ENCODE measurements at places on chromosomes 2 and 18.

DNA sequence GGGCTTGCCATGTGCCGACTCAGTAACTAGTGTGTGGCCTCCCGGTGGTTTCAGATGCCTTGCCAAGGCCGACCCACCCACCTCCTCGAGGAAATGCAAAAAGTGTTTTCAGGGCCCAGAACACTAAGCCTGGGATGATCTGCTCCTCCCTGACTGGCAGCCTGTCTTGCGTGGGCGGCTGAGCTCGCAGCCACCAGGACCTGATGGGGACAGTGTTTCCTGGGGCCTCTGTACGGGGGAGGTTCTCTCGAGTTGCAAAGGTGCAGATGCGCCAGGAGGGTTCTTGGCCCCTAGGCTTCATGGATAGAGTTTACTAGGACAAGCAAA, 85.2 kb downstream of the GLI2 start:
- no peak for DNase-seq

- no peak for DNase-seq
Observed at GRCh38 chr2:20351555-20352229, 1.0 kb upstream of the PUM2 start.

DNA sequence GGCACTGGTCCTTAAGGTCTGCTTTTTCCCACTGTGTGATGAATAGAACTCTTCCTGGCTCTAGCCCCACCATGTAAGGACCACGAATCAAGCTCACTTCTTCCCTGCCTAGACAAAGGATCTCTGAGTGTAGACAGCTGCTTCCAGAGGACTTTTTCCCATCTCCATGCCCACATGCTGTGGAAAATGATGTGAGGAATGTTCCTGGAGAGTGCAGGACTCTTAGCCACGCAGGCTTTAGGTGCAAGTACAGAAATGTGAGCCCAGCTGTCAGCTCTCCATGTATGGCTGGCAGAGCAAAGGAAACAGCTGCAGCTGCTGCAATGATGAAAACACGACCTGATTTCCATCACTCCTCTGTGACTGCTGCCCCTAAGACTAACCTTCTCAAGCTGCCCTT, 35.5 kb downstream of the NXPH2 start:
- DNase-seq, result no peak

GRCh38 chr2:42246562-42246961, 77.4 kb downstream of the EML4 start:
- no peak for DNase-seq

DNA sequence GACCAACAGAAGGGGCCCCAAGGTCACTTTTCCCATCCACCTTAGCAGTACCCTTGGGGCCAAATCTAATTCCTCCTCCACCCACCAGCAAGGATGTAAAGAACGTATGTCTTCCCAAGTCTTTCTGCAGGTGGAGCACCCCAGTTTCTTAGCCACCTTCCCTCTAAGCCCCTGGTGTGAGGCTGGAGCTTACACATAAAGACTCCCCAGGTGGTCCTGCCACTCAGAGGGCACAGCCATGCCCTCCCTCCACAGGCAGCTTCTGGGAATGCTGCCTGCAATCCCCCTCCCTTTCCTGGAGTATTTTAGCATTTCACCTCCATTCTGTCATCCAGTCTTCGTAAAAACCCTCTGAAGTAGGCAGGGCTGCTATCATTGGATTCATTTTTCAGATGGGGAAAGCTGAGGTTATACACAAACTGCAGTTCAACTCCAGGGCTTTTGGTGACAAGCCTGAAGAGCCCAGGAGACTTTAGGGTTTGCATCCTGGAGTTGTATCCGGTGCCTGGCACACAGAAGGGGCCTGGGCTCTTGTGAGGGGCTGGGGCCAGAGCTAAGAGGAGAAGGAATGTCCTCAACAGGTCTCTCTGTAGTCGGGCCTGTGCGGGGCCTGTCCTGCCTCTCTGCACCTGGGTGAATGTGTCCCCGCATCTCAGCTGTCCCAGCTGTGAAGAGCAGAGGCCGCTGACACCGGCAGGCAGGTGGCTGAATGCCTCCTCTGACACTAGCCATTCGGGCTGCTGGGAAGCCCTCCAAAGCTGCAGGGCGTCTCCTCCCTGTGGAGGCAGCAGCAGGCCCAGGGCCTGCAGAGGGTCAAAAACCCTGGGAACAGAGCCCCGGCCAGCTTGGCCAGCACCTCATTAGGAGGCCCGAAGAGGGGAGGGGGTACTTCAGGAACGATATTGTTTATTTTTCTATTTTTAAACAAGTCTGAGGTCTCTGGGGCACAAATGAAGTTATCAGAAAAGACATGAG, 27.6 kb downstream of the CIB4 start:
- DNase-seq, result no peak

- DNase-seq, result no peak
Observed at GRCh38 chr2:72917138-72917876, at the start of gene EMX1. TSS of gene EMX1 (plus strand) at chr2:72917519. CDS start at chr2:72917853, 334 bp downstream.

GRCh38 chr2:240524963-240525718, 32.6 kb downstream of the ANKMY1 start:
- DNase-seq, result no peak

DNA sequence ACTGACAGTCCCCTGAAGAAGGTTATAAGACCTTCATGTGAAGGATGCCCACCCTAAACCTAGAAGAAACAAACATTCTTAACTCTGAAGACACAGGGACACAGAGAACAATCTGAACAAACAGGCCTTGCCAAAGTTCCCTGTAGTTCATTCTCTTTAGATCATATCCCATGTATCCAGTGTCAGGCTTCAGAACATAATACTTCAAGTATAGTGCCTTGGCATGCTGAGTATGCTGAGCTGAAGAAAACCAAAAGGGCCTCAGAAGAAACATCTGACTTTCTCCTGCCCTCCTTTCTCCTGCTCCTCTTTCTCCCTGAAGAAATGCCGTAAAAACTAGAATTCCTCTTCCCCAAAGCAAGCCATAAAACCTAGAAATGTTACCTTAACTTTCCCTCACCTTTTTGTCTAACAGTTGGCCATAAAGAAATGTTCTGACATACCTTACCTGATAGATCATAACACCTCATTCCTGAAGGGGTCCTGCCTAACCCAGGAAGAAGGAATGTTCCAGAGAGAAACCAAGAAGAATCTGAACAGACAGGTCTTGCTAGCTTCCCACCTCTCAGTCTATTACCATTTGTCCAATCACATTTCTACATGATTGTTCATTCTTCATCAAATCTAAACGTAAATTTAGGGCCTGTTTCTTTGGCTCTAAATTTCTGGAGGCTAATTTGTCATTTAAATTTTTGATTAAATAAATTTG, 160.1 kb upstream of the ZC3H15 start:
- DNase-seq, result no peak

DNA sequence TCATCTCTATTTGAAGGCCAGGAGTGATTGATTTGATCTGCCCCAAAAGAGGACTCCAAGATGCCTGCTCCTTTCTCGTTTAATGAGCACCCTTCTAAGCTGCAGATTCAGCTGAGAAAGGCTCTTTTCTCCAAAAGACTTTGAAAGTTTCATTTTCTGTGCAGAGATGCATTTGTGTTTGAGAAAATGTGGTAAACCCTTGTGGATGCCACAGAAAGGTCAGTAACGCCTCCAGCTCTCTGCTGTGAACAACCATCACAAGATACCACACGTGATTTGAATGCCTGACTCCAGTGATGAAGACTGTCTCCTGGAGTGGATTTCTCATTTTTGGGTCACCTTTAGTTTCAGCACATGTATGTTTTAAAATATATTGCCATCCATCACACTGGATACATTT, 35.0 kb upstream of the CCDC85A start:
- no peak for DNase-seq

DNA sequence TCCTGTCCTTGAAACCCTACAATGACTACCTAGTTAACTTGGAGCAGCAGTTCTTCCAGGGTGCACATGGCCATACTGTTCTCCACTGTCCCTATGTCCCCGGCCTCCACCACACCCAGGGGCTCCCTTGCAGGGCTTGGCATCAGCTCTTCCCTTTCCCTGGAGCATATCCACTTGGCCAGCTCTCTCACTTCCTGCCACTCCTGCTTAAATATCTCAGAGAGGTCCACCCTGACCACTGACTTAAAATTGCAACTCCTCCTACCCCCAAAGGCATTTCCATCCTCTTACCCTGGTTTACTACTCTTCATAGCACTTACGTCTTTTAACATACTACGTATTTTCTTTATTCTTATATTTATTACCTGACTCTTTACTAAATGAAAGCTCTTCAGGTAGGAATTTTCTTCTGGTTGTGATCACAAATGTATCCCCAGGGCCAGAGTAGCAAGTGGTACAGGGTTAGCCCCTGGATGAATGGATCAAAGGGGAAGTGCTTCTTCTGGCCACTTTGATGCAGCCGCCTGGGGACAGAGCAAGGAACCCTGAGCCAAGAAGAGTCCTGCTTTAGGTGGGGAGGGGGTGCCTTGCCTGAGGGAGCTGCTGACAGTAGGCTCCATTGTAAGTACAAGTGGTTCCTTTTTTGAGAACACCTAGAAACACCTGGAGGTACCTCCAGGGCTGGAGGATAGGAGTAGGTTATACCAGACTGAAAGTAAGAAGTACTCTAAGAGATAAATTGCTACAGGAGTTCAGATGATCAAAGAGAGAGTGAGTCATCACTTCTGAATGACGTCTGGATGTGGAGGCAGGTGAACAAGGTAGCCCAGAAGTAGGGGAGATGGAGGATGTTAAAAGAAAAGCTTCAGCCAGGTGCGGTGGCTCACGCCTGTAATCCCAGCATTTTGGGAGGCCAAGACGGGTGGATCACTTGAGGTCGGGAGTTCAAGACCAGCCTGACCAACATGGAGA, 82.2 kb downstream of the SOCS6 start:
- DNase-seq, result no peak

DNA sequence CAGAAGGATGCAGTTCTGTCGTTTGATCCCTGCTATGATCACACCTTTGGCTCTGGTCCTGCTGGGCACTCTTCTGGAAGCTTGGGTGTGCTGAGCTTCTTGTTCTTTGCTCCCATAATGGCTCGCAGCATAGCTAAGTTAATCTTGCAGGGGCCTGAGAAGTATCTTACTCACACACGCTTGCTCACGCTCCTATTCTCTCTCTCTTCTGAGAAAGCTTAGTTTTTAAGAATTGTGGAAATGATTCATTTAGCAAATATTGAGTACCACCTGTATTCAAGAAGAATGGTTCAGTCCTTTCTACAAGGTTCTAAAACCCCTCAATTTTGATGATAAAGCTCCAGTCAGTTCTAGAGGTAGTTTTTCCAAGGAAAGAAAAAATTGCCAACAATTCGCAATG, 40.6 kb downstream of the XRCC5 start:
- no peak for DNase-seq

DNA sequence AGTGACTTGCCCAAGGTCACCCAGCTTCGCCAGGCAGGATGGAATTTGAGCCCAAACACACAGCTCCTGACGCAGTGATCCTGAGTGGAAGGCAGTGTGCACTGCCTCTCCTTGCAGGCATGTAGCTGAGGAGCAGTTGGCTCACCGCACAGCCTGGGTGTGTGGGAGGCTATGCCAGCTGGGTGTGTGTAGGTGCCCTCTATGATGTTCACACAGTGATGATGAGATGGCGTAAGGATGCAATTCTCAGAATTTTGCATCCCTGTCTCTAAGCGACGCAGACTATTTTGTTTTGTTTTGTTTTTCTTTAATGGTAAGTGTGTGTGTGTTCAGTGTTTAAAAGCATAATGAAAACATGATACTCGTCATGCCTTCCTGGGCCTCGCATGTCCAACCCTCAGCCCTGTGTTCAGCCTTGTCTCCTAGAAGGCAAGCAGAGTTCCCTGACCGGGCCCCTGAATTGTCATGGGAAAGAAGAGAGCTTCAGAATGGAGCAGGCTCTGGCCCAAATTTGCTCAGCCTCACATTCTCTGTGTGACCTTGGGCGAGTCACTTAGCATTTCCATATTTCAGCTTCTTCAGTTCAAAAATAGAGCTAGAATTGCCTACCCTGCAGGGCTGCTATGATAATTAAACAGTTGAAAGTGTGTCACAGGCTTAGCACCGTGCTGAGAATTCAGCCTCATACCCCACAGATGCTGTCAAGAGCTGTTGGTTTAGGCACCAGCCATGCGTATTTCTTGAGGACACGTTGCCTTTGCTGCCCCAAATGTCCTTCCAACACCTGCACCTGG, 603.6 kb upstream of the RAB6C start:
- DNase-seq, result no peak

- no peak for DNase-seq
Observed at GRCh38 chr2:238136820-238137537, 1.5 kb upstream of the KLHL30 start.

DNA sequence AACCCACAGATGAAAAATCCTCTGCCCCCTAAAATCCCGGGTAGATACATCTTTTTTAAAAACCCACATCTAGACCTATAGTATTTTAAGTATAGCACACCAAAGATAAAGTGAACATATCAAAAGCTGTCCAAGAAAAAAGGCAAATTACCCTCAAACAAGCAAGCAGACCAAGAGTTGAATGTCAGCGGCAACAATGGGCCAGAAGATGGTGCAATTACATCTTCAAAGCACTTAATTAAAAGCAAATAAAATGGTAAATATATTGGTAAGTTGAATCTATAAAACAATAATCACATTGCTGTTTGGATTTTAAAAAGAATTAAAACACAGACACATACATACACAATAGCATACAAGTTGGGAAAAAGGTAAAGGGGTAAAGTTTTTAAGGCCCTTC, 98.5 kb downstream of the MYOM1 start:
- DNase-seq, result no peak

GRCh38 chr2:235541016-235541415, 47.2 kb downstream of the AGAP1 start:
- DNase-seq, result no peak

GRCh38 chr2:17520761-17521160, 2.5 kb upstream of the RAD51AP2 start:
- no peak for DNase-seq

- no peak for DNase-seq
Observed at GRCh38 chr2:133568172-133568571, at the start of gene NCKAP5. TSS of gene NCKAP5 (minus strand) at chr2:133568463. CDS start at chr2:133517526, 50,937 bp downstream.

DNA sequence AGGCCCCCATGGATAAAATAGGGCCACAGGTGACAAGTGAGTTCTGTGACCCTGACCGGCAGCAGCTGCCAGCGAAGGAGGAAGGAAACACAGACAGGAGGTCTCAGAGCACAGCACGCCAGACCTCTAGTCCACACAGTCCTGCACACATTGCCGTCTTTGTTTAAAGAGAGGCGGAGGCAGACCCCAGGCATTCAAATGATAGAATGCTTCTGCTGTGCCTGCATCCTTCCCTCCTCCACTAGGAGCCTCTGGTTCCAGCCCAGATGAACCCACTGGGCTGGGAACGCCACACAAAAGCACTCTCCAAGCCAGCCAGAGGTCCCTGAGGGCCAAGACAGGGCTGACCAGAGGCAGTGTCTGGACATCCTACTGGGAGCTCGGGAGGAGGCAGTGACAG, 118.7 kb downstream of the KLHL29 start:
- DNase-seq, result no peak

DNA sequence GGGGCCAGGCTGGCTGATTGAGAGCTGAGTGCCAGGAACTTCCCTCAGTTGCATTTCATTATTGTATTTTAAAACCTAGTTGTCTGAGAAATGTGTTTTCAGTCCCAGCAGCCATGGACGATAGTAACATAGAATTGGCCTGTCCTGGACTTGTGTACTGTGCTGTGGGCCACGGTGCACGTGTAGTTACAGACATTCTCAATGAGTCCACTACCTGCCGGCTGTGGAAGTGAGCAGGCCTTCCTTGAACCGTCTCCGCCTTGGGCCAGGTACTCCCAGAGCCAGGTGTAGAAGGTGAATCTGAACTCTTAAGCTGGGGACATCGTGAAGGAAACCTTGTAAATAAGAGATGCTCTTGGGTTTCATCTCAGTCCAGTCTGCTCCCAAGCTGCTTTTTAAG, 47.0 kb downstream of the UBE2F start:
- no peak for DNase-seq
